DMS 273 treated with DMSO at 0.1 percent for 48 hours (cell line): ENCODE measurements at places on chromosomes 1 and 21.

- no peak for DNase-seq
Observed at GRCh38 chr21:25079053-25079452, 528.2 kb downstream of the MRPL39 start.

- no peak for DNase-seq
Observed at GRCh38 chr1:215474940-215475339, 92.2 kb upstream of the KCTD3 start.

- DNase-seq: no peak
Observed at GRCh38 chr1:61585714-61586113, 139.2 kb downstream of the TM2D1 start.

- DNase-seq: no peak
Observed at GRCh38 chr1:148379170-148379500, 104.0 kb downstream of the PPIAL4G start.

- DNase-seq: no peak
Observed at GRCh38 chr1:210900079-210900478, 233.9 kb downstream of the KCNH1 start.

GRCh38 chr1:24906760-24907490 is 23.2 kb downstream of the RUNX3 start:
- no peak for DNase-seq

DNA sequence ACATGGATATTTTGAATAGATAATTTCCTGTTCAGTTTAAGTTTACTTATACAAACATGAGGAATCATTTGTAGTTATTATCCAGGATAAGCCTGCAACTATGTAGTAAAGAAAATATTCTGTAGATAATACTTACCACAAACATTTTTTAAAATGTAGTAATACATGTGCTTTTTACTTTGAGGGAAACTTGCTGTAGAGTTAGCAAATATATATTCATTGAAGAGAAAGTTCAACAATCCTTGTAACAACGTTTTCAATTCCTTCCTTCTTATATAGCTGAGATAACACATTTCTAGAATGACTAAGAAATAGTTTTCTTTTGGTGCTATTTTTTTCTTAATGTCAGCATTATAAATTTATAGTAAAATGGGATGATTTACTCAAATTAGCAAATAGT is 664.6 kb upstream of the ADAMTS5 start:
- no peak for DNase-seq

DNA sequence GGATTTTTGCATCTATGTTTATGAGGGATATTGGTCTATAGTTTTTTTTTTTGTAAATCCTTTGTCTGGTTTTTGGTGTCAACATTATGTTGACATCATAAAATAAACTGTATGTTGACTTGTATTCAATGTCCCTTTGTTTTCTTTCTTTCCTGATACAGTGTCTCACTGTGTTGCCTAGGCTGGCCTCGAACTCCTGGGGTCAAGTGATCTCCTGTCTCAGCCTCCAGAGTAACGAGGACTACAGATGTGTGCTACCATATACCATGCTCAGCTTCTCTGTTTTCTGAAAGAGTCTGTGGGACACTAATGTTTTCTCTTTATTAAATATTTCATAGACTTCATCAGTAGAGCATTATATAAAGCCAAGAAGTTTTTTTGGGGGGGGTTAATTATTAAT is 18.3 kb downstream of the MAN1C1 start:
- DNase-seq: no peak

GRCh38 chr1:67945733-67946374 is 104.6 kb downstream of the DIRAS3 start:
- peak; percentile 74 for DNase-seq

- DNase-seq: no peak
Observed at GRCh38 chr1:172661107-172661506, 2.2 kb downstream of the FASLG start.

DNA sequence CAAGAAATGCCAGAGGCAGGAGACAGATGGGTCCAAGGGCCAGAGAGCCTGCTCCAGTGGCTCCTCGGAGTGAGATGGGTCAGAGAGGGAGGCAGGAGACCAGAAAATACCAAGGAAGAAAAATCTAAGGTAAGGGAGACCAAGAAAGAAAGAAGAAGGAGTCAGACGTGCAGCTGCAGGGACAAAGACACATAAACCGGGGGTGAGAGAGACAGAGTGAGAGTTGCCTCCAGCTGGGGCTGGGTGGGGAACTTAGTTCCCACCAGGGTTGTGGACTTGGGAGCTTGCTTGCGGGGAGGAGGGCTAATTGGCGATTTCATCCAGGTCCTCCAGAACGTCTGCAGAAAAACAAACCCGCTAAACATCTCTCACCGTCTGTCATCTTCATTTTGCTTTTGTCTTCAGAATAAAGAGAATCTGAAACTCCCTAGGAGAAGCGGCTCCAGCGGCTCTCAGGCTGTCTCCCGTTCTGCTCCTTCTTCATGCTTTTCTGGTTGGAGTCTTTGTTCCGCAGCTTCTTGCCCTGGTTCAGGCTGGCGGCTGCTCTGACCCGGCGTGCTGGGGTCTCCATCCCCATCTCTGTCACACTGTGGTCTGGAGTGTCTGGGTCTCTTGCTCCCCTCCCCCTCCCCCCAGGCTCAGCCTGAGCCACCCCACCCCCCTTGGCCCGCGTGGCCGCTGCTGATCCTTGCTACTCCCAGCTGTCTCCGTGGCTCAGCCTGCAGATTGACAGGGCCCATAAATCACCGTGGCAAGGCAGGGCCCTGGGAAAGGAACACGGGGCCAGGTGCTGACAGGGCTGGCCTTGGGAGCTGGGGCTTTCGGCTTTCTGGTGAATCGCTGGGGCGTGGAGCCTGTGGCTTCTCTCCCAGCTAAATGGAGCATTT is 66.6 kb downstream of the UBIAD1 start:
- DNase-seq: peak; percentile 68

GRCh38 chr21:41962425-41962966 is 8.7 kb upstream of the C2CD2 start:
- DNase-seq: no peak

- no peak for DNase-seq
Observed at GRCh38 chr1:17209430-17209829, 4.5 kb downstream of the PADI1 start.

DNA sequence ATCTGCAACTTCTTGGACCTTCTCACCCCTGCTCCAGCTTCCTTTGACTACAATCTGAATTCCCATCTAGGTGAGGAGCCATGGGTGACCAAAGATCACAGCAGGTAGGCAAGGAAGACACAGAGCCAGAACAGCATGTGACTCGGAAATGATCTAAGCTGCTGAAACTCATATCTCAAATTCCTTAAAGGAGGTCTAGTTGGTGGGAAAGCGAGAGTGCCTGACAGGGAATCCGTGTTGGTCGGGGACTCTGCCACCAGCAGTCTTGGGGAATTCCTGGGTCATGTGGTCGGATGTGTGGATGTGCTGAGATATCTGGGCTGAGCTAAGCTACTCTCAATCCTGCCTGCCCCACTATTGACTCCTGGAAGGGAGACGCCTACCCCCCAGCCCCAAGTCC is 3.2 kb upstream of the NUAK2 start:
- DNase-seq: no peak

GRCh38 chr1:91647061-91647460 is 146.4 kb downstream of the CDC7 start:
- no peak for DNase-seq

- DNase-seq: no peak
Observed at GRCh38 chr21:42055425-42055824, 15.7 kb upstream of the UMODL1 start.
